ENCODE measurements at places on chromosomes 13 and 19. TPM values are rescaled to one million over a fixed set of nuclear protein-coding genes. Genes with fewer than 3 reads are reported as not detected.

The KLK7 gene
- not detected for total RNA-seq

DNA sequence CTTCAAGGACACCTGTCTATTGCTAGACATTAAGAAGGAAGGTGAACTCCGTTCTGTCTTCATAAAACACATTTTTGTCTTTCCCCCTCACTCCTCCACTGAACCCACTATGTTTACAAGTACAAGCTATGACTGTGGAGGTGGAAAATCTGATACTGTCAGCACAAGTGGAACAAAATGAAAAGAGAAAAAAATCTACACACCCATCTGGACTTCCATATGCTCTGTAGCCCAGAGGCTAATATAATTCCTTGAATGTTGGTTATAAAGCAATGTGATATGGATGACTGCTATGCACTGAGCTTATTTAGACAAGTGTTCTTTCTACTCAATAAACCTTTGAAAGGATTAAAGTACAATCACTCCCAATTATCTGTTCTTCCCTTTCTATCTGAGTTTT lies 713.5 kb downstream of the DIAPH3 start:
- no peak for DNase-seq

GRCh38 chr13:52009946-52010345 lies 1.3 kb downstream of the ATP7B start:
- no peak for DNase-seq

GRCh38 chr13:72505376-72505775 lies 222.1 kb downstream of the MZT1 start:
- DNase-seq = no peak

DNA sequence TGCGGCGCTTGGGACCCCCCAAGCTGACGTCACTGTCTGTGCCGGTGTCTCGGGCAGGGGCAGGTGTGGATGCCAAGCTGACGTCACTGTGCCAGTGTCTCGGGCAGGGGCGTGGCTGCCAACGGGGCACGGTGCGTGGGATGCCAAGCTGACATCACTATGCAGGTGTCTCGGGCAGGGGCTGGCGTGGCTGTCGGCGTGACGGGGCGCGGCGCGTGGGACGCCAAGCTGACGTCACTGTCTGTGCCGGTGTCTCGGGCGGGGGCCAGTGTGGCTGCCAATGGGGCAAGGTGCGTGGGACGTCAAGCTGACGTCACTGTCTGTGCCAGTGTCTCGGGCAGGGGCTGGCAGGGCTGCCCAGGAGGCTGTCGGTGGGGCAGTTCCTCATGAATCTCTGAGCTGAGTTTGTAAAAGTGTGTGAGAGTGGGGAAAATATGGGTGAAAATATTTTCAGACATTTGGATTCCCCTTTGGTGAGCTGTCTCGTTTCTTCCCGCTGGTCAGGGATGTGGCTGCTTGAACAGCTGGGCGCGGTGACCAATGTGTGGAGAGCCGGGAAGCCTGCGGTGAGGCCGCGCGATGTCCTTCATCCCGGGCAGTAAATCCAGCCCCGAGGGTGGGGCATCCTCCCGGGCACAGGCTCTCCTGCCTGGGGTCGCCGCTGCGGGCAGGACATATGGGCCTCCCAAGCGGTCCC lies 25.2 kb downstream of the MCF2L start:
- DNase-seq = no peak
